ENCODE measurements at places on chromosomes 13 and 19. TPM values are rescaled to one million over a fixed set of nuclear protein-coding genes. Genes with fewer than 3 reads are reported as not detected.
A peak's percentile ranks its signal among the peaks of the same experiment; 100 is the strongest.

- peak overlapping the region; percentile 91 for H3K27ac ChIP-seq
- DNase-seq = peak; percentile 51
- no peaks in the 10 kb centered on the region for H3K36me3 ChIP-seq
- no peaks in the 10 kb centered on the region for H3K27me3 ChIP-seq
Measured at GRCh38 chr19:36215276-36216123, 594 bp downstream of the ZNF146 start.

GRCh38 chr13:86563308-86563707, 764.1 kb upstream of the SLITRK6 start:
- no peak overlapping the region for H3K27ac ChIP-seq
- H3K4me3 ChIP-seq = no peak overlapping the region
- DNase-seq = no peak
- H3K27me3 ChIP-seq = no peaks in the 10 kb centered on the region
- no peaks in the 10 kb centered on the region for H3K36me3 ChIP-seq

GRCh38 chr19:58150328-58150921, at the start of gene ZNF329:
TSS of gene ZNF329 (minus strand) at chr19:58150789. CDS start at chr19:58129503, 21,286 bp downstream.
- H3K27me3 ChIP-seq = no peaks in the 10 kb centered on the region
- peak; percentile 93 for DNase-seq
- H3K4me1 ChIP-seq = peaks cover 18% of the 10 kb centered on the region
- peak within 1 kb of the TSS; percentile 74 for H3K4me3 ChIP-seq
- peak within 1 kb of the TSS; percentile 88 for H3K27ac ChIP-seq

DNA sequence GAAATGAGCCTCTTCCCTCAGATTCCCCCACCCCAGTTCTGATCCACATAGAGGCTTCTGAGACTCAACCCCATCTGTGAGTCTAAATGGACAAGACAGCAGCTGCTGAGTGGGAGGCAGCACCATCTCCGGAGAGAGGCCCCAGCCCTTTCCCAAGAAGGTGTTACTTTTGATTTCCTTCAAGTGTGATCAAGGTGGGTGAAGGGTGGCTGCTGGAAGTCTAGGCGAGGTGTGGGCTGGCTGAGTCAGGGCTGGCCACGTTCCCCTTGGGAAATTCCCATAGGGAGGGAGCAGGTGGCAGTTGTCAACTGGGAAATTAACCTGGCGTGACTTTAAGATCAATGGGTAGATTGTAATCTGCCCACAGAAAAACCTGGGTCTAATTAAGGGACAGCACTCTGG, 148.0 kb downstream of the FOXO1 start:
- H3K4me1 ChIP-seq = no peaks in the 10 kb centered on the region
- H3K27me3 ChIP-seq = no peaks in the 10 kb centered on the region

- no peak overlapping the region for H3K27ac ChIP-seq
- H3K36me3 ChIP-seq = no peaks in the 10 kb centered on the region
- H3K27me3 ChIP-seq = no peaks in the 10 kb centered on the region
- H3K4me3 ChIP-seq = no peak overlapping the region
- peak; percentile 11 for DNase-seq
- peaks cover 7% of the 10 kb centered on the region for H3K4me1 ChIP-seq
Measured at GRCh38 chr13:37144661-37145060, 39.2 kb upstream of the CSNK1A1L start.

GRCh38 chr19:14614099-14614412, 31.2 kb downstream of the CLEC17A start:
- H3K4me3 ChIP-seq = no peak overlapping the region
- no peaks in the 10 kb centered on the region for H3K27me3 ChIP-seq
- no peaks in the 10 kb centered on the region for H3K4me1 ChIP-seq
- H3K27ac ChIP-seq = no peak overlapping the region
- DNase-seq = no peak

DNA sequence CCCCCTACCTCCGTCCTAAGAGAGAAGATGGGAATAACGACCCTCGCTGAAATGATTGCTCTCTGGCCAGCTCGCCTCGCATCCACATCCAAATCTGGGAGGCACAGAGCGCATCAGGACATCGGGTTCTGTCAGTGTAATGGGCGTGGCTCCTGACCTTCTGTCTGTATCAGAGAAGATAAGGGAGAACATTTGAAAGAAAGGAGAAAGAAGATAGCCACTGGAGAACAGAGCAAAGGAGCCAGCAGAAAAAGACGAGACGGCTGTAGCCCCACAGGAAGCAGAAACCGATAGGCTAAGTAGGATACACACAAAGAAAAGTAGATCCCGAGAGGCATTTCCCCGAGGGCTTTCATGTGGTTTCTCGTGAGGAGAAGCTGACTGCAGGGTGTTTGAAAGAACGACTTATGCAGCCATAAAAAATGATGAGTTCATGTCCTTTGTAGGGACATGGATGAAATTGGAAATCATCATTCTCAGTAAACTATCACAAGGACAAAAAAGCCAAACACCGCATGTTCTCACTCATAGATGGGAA, 14.0 kb upstream of the GJB2 start:
- H3K36me3 ChIP-seq = no peaks in the 10 kb centered on the region
- H3K4me3 ChIP-seq = no peak overlapping the region
- H3K4me1 ChIP-seq = no peaks in the 10 kb centered on the region
- H3K27ac ChIP-seq = no peak overlapping the region
- DNase-seq = no peak
- H3K27me3 ChIP-seq = no peaks in the 10 kb centered on the region

- no peaks in the 10 kb centered on the region for H3K36me3 ChIP-seq
- H3K27ac ChIP-seq = no peak overlapping the region
Measured at GRCh38 chr13:41136396-41137031, 3.9 kb upstream of the KBTBD6 start.

GRCh38 chr13:33940898-33941297, 122.9 kb downstream of the RFC3 start:
- no peaks in the 10 kb centered on the region for H3K27me3 ChIP-seq
- no peak overlapping the region for H3K4me3 ChIP-seq
- DNase-seq = no peak
- H3K27ac ChIP-seq = no peak overlapping the region
- no peaks in the 10 kb centered on the region for H3K4me1 ChIP-seq

Gene ZNF763
- 1.2 TPM for polyA plus RNA-seq

Gene C19orf53
- polyA plus RNA-seq = 220 TPM

Gene LMTK3
- 1.3 TPM for polyA plus RNA-seq

Gene ZNF700
- polyA plus RNA-seq = 5.6 TPM

Gene ZNF569
- polyA plus RNA-seq = 2.2 TPM
